ENCODE measurements at places on chromosomes 2 and 18.

GRCh38 chr2:109322641-109323040 lies 193.6 kb downstream of the SH3RF3 start:
- DNase-seq: no peak

GRCh38 chr18:49584394-49584793 lies 22.5 kb downstream of the LIPG start:
- DNase-seq: no peak

GRCh38 chr2:128773641-128774319 lies 455.1 kb upstream of the HS6ST1 start:
- no peak for DNase-seq

- no peak for DNase-seq
Measured at GRCh38 chr2:675982-676646, 1.1 kb downstream of the TMEM18 start.

GRCh38 chr2:108637304-108637669 lies 82.0 kb upstream of the RANBP2 start:
- no peak for DNase-seq

Data from mucosa of descending colon (tissue), 3 donors.